Bone marrow (tissue), 2 donors: ENCODE measurements at places on chromosomes 1 and 21.

DNA sequence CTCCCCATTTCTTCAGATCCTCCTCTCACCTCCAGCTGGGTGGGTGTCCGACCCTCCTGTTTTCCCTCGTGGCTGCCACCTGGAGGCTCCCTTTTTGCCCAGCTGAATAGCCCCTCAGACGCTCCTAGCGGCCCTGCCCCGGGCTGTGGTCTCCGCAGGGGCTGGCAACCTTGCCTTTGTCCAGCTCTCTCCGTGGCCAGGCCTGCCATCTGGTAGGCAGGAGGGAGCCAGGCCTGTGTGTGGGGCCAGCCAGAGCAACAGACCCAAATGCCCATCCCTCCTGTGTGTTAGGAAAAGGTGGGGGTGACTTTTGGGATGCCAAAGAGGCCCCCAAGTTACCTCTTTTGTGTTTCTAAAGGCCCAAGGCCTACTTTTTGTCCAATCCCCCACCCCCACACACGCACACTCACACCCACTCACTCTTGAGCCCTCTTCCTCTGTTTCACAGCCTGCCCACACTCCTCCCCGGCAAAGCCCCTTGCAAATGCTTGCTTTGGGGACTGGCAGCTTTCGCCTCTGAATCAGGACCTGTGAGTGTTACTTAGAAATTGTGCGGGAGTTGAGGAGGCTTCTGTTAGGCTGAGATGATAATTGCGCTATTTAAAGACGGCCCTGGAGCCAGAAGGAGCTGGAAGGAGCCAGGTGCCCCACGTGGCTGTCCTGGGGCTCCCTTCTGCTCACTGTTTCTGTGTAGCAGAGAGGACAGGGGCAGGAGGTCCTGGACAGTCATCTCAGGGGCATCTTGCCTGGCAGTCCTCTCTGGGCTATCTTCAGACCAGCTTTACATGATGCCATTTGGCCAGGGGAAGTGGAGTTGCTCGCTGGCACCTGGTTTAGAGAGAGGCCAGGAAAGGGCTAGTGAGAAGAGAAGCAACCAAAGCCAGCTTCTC is 9.1 kb downstream of the PPFIA4 start:
- DNase-seq: no peak

GRCh38 chr1:211327346-211327921 is 801 bp downstream of the TRAF5 start:
- DNase-seq: peak; percentile 29

DNA sequence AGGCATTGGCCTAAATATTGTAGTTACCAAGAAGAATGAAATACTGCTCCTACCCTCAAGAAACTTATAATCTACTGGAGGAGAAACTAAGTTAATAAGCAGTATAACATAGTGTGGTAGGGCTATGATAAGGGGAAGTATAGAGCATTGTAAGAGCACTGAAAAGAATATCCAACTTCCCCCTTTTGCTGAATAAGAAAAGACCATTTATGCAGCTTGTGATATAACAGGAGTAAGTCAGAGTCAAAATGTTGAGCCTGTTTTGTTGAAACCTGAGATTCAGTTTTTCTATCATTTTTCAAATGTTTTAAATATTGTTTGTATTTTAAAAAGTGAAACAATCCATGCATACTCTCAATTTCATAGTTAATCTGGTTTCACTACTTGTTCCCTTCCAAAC is 48.3 kb upstream of the FCRL4 start:
- DNase-seq: no peak

DNA sequence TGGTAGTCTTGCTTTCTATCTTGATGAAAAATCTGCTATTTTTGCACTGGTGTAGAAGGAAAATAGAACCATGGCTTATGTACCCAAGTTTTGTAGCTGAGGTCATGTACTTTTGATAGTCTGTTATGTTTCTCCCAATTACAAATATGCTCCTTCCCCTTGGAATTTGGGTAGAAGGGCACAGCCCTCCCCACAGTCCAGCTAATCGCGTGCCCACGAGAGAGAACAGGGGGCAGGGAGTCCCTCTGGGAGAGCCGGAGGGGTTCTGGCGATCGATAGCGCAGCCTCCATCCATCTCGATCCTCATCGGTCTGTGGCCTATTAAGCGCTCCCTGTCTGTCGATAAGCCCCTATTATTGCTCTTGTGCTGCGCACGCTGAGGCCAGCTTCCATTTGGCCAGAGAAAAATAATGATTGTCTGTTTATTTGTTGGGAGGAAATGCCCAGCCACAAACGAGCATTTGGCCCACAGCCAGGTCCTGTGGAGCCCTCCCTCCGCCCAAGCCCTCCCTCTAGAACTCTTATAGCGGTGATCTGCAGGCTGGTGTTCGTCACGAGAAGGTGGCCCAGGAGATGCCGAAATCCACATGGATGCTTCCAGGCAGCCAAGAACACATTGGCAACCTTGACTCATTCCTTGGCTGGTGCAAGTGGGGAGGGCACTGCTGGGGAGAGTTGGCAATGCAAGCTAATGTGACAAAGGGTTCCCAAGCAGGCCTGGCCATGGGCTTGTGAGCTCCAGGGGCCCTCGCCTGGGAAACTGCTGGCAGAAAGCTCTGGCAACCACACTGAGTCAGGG is 134.7 kb upstream of the TNR start:
- DNase-seq: no peak

DNA sequence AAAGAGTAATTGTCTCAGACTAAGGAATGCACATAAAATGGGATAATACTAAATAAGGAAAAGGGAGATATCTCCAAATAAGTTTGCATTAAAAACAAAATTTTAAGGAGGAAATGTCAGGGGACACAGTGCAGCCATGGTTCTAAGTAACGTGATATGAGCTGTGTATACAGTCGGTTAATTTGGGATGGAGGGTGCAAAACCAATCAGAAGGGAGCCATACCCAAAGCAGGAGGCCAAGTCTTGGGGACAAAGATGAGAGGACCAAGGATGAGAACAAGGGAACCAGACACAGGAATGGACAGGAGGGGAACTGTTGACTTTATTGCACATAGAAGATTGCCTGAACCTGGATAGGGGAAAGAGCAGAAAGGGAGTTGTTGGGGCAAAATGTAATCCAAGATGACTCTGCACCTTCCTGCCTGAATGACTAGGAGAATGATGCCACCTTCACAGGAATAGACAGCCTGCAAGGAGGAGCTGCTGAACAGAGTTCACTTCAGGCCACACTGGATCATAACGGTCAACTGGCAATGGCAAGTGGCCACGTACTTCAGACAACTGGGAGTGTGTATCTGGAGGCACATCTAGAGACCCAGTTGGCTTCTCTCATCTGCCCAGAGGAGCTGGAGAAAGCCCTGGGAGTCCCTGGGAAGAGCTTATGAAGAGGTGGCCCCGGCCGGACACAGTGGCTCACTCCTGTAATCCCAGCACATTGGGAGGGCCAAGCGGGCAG is 22.0 kb upstream of the BOLA1 start:
- no peak for DNase-seq

GRCh38 chr1:226974544-226975258 is 34.6 kb downstream of the COQ8A start:
- no peak for DNase-seq

DNA sequence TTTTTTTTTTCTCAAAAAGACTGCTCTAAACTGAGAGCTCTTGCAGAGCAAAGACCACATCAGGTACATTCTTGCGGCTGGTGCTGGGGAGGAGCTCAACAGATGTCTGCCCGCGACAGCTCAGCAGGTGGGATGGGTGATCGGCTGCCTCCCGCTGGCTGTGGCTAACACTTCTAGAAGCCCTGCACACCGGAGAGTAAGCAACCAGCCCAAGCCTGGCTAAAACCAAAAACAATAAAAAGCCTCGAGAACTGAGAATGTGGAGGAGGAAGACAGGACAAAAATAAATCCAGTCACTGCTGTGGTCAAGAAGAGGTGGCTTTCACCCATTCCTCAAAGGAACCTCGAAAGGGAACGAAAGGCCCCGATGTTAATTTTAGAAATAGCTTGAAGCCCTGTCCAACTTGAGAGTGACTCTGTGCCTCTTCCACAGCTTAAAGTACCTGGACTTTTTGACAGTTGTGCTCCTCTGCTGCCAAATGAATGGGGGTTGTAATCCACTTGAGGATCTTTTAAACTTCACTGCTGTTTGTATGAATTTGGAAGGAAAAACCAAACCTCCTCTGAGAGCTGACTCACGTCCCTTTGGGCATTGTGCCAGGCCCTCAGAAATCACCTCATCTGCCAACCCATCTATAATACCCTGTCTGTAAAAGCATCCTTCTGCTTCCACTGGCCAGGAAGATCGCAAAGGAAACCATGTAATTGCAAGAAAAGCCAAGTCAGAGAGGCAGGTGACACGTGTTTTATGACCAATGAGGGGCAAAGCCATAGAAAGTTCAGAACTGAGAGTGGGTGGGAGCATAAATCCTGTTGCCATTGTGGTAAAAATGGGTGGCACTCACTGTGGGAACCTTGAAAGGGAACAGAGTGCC is 78.6 kb downstream of the KCNN3 start:
- DNase-seq: no peak

DNA sequence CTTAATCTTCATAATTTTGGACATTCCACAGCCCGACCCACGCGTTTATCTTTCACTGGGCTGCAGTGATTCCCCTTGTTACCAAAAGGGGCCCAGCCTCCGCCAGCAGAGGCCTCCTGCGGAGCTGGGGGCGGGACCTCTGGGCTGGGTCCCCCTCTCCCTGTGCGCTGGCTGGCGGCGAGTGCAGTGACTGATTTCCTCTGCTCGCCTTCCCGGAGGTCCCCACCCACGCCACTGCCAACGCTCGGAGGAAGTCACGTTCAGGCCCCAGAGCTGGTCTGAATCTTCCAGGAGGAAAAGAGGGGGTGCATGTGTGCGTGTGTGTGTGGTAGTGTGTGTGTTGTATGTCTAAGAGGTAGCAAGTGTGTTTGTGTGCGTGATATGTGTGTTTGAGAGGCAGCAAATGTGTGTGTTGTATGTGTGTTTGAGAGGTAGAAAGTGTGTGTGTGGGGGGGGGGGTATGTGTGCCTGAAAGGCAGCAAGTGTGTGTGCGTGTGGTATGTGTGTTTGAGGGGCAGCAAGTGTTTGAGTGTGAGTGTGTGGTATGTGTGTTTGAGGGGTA is 35.0 kb upstream of the JAK1 start:
- peak; percentile 44 for DNase-seq

DNA sequence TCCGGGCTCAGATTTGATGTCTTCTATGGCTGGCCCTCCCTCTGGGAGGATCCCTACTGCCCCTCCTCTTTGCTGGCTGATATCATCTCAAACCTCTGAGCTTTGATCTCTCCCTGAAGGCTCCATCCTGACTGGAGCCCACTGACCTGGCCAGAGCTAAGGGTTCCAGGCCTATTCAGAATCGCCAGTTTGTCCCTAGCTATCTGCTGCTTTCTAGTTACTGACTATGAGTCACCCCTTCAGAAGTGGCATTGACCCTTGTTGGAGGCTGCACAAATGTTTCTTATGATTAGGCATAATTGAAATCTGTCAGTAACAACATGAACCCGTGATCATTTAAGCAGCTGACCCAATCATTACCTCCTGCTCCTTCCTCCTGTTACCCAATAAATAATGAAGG is 87.1 kb downstream of the ABCA4 start:
- no peak for DNase-seq

GRCh38 chr1:247212627-247213617 is 41.1 kb upstream of the ZNF124 start:
- DNase-seq: no peak

DNA sequence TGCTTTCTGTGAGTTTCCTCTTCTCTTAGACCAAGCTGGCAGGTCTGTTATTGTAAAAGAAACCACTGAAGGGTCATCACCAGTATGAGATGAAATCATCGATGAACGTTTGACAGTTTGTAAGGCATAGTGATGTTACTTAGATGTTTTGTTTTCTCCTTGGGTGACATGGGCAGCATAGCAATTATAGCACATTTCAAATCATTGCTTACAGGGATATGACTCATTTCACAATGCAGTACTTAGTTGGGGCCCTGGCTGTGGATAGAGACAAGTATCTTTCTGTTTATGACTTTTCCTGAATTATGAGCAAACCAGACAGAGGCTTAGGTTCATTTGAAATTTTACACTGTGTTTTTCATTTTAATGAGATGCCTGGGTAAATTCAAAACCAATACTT is 313.0 kb downstream of the RWDD3 start:
- no peak for DNase-seq

DNA sequence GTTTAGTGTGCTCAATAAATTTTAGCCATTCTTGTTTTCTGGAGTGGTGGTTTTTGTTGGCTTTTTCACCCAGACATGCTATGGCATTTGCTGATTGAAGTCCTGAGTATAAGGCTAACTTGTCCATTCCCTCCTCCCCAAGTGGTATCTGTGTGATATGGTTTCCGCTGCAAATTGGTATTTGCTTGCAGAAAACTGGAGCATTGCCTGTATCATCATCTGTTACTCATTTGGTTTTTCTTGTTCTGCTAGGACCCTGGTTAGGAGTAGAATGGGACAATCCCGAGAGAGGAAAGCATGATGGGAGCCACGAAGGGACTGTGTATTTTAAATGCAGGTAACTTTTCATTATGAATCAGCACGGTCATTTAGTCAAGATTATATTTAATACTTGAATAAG is 34.0 kb downstream of the TBCE start:
- no peak for DNase-seq

DNA sequence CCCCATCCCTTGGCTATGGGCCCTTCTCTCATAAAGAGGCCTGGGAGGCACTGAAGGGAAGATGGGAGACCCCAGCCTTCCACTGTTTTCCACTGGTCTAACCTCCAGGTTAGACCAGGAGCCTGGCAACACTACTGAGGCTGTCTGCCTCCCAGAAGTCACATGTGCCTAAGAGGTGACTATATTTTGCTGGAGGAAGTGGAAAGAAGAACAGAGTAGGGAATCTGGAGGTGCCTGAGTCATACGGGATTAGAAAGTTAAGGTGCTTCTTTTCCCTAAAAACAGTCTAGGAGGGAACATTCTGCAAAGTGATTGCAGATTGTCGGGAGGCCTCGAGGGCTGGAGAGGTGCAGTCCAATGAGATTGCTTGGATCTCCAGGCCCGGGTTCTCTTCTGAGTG is 4.6 kb downstream of the NFASC start:
- no peak for DNase-seq

- DNase-seq: no peak
These were observed 8.2 kb downstream of the ADGRB2 start for GRCh38 chr1:31755850-31756492.
